ENCODE measurements at places on chromosomes 4 and X. TPM values are rescaled to one million over a fixed set of nuclear protein-coding genes. Genes with fewer than 3 reads are reported as not detected.
A peak's percentile ranks its signal among the peaks of the same experiment; 100 is the strongest.

GRCh38 chr4:169249214-169249973 lies 21.4 kb downstream of the SH3RF1 start:
- H3K36me3 ChIP-seq, result no peaks in the 10 kb centered on the region
- H3K27me3 ChIP-seq, result no peaks in the 10 kb centered on the region
- H3K4me1 ChIP-seq, result peaks cover 7% of the 10 kb centered on the region
- H3K4me3 ChIP-seq, result no peak overlapping the region
- H3K27ac ChIP-seq, result peak overlapping the region; percentile 74
- DNase-seq, result no peak

The BMP3 gene
- total RNA-seq, result 33.4 TPM

DNA sequence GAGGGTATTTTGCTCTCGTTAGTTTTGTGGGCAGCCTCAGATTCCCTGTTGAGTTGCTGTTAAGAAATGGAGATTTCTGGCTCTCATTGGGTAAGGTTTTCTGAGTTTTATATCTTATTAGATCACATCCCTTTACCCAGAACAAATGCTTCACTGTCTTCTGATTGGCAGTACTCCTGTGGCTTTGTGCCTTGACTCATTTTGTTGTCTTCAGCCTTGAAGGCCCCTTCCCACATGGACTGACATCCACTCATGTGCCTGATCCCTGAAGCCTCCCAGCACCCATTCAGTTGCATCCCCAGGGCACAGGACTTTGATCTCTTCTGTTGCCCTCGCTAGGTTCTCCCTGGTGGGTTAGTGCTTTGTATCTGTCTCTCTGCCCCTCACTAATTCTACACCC lies 10.4 kb downstream of the MED28 start:
- no peak for DNase-seq
- peaks cover 45% of the 10 kb centered on the region for H3K36me3 ChIP-seq
- no peaks in the 10 kb centered on the region for H3K4me1 ChIP-seq
- no peaks in the 10 kb centered on the region for H3K27me3 ChIP-seq

GRCh38 chrX:55593756-55594257 lies 29.4 kb upstream of the FOXR2 start:
- no peaks in the 10 kb centered on the region for H3K27me3 ChIP-seq
- H3K4me3 ChIP-seq, result no peak overlapping the region
- no peak for DNase-seq
- H3K36me3 ChIP-seq, result no peaks in the 10 kb centered on the region

- no peaks in the 10 kb centered on the region for H3K4me1 ChIP-seq
- no peaks in the 10 kb centered on the region for H3K36me3 ChIP-seq
- H3K27ac ChIP-seq, result peak overlapping the region; percentile 7
- H3K4me3 ChIP-seq, result no peak overlapping the region
- no peak for DNase-seq
Measured at GRCh38 chr4:85793233-85793585, 318.3 kb downstream of the ARHGAP24 start.

GRCh38 chr4:73922766-73923630 lies 53.8 kb downstream of the CXCL1 start:
- H3K27me3 ChIP-seq, result no peaks in the 10 kb centered on the region
- no peak overlapping the region for H3K27ac ChIP-seq
- no peak overlapping the region for H3K4me3 ChIP-seq
- peaks cover 4% of the 10 kb centered on the region for H3K4me1 ChIP-seq
- DNase-seq, result no peak

The ASMT gene
- not detected for total RNA-seq

The HGFAC gene
- total RNA-seq, result 0.52 TPM

- no peaks in the 10 kb centered on the region for H3K36me3 ChIP-seq
- H3K4me1 ChIP-seq, result no peaks in the 10 kb centered on the region
- H3K27me3 ChIP-seq, result no peaks in the 10 kb centered on the region
- no peak for DNase-seq
- H3K27ac ChIP-seq, result no peak overlapping the region
- H3K4me3 ChIP-seq, result no peak overlapping the region
Measured at GRCh38 chr4:162494935-162495334, 331.1 kb upstream of the FSTL5 start.

The USP17L18 gene
- total RNA-seq, result not detected

- H3K36me3 ChIP-seq, result no peaks in the 10 kb centered on the region
- DNase-seq, result no peak
- H3K4me3 ChIP-seq, result no peak overlapping the region
- no peak overlapping the region for H3K27ac ChIP-seq
- no peaks in the 10 kb centered on the region for H3K27me3 ChIP-seq
Measured at GRCh38 chr4:26080870-26081628, 167.0 kb downstream of the SMIM20 start.

GRCh38 chrX:15404401-15405096 lies 20.3 kb upstream of the VEGFD start:
- H3K4me1 ChIP-seq, result no peaks in the 10 kb centered on the region
- DNase-seq, result peak; percentile 20
- no peaks in the 10 kb centered on the region for H3K36me3 ChIP-seq
- no peak overlapping the region for H3K4me3 ChIP-seq

Data from colonic mucosa (tissue), 4 donors.